ENCODE measurements at places on chromosomes 7 and 10. TPM values are rescaled to one million over a fixed set of nuclear protein-coding genes. Genes with fewer than 3 reads are reported as not detected.

Gene GRK5
- total RNA-seq, result 12.0 TPM

Gene DYDC2
- not detected for total RNA-seq

Gene PAX2
- total RNA-seq, result not detected

Gene NXPH1
- total RNA-seq, result not detected

Gene TFR2
- total RNA-seq, result 0.65 TPM

All from articular chondrocyte of knee joint (primary cell).